KG1 (cell line): ENCODE measurements at places on chromosomes 3 and 15.

DNA sequence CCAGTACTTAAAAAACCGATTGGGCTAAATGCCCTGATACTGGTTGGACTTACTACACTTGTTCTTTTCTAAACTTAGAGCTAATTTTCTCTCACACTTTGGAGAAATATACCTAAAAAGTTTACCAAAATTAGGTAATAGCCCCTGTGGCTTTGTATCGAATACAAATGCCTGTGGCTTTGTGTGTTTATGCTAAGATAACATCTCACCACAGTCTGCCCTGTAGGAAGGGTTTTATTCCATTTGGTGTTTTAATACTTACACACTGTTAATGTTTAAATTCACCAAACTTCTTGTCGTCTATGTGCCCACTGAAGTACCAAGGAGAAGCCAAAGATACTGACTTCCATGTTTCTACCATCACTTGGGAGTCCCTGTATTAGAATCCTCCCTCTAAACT lies 66.4 kb downstream of the BCHE start:
- DNase-seq = no peak

DNA sequence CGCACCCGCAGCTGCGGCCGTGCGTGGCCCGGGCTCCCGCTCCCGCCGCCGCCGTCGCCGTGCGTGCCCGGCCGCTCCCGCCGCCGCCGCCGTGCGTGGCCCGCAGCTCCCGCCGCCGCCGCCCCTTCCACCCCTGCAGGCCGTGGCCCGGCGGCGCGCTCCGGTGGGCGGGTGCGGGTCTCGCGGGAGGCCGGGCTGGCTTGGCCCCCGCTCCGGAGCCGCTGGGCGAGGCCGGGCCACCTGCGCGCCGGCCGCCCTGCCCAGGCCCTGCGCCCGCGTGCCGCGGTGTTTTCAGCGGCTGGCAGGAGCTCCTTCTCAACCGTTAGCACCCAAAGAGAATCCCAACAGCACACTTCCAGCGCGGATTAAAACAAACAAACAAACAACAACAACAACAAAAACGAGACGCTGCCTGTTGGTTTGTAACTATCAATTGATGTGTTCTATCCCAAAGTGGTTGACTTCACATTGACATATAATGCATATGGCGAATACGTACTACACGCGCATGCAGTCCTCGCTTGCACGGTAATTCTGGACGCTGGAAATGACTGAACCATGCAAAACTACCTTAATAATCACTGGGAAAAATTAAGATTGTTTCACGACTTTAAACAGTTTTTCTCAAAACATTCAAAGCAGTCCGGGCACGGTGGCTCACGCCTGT lies 113.7 kb upstream of the GOLGA8J start:
- DNase-seq = no peak

GRCh38 chr3:61901986-61902385 lies 340.6 kb downstream of the PTPRG start:
- no peak for DNase-seq

DNA sequence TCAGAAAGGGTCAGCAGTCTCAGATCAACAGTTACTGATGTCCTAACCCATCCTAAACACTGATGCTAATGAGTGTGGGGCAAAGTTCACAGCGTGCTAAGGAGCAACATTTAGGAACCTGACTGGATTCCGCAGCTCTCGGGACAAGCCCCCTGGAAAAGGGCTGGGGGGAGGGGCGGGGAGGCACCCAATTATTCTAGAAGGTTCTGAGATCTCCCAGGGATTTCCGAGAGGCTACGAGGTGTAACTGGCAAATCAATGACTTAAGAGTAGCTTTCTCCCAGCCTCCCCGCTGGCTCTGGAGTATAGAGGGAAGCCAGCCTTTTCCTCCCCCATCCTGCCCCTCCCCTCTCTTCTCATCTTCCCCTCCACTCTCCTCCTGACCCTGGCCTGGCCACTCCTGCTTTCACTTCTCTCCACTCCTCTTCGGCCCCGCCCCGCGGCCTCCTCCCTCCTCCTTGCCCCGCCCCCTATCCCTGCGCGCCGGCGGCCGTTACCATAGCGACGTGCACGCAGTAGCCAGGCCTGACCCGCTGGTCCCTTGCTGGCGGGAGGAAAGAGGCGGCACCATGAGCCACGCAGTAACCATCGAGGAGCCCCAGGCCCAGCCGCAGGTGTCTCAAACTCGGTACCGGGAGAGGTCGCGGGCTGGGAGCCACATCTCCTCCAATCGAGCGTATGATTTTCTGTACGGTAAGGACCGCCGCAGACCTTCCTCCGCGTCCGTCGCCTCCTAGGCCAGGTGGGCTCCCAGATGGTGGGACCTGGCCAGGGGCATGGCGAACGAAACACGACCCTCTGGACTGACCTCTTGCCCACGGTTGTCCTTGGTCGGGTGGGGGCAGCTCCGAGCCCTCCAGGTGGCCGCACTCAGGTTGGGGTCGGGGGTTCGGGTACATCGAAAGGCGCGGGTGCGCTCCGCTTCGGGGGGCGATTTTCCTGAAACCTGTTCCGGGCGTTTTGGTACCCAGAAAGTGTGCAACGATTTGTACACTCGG lies at the start of gene CFAP91:
Gene CFAP91, plus strand, starts transcription at position 493 of the 998 bp plus-strand sequence. Its CDS starts 77 bp downstream, at position 570.
- DNase-seq = no peak

GRCh38 chr15:68983961-68984481 lies 30.5 kb upstream of the NOX5 start:
- no peak for DNase-seq

DNA sequence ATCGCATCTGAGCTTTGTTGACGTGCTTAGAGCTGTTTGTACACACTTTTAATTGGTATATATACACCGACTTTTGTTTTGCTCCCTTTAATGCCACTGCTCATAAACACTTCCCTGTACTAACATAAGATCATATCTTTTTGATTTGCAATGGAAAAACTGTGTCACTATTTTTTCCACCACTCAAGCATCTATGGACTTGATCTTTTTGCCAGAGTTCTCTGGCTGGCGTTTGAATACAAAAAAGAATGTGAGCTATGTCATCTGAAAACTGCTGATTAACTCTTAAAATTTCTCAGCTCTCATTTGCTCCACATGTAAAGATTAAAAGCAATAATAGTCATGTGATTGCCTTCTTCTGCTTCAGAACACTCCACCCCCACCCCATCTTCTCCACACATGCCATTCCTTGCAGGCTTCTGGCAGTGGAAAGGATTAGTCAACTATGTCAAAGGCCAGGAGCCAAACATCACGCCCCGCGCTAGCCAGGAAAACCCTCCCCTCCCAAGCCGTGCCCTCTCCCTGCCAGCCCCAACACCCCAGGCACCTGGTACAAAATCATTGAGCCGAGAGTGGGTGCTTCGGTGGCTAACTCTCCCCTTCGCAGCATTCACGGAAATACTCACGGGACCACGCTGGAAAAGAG lies 123.4 kb upstream of the MEF2A start:
- DNase-seq = no peak

DNA sequence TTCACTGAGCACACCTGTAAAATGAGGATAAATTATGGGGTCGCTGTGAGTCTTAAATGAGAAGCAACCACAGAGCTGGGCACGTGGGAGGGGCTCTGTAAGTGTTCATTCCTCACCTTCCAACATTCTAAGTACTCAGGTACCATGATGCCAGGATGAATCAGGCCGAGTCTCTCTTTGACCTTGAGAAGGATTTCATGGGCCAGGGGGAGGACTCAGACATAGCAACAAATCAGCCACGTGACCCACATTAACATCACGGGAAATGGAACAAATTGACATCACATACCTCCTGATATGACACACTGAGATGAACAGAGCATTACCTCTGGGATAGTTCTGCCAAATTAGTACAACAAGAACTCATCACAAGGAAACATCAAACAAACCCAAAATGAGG lies 35.2 kb upstream of the USP3 start:
- DNase-seq = no peak

- no peak for DNase-seq
Measured at GRCh38 chr3:59704292-59704691, 654.5 kb upstream of the CFAP20DC start.

GRCh38 chr3:52407779-52408178 lies 37.1 kb downstream of the SEMA3G start:
- no peak for DNase-seq

GRCh38 chr3:68072062-68072461 lies 417.6 kb upstream of the SUCLG2 start:
- DNase-seq = no peak

DNA sequence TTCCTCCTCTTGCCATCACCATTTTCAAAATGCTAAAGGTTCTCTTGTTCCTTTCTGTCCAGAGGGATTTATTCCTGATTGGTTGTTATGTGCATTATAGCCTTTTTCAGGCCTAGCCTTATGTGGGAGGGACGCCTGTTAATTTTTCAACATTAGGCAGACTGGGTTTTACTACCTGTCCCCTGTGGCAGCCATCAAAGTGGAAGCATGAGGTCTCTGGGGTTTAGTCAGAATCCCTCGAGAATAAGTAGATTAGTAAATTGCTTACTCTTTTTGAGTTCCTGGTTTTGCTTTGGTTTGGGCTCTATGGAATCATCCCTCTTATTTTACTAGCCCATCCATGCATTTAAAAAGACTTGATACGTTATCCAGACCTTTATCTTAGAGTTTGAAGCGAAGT lies 32.4 kb downstream of the PAK2 start:
- no peak for DNase-seq

- DNase-seq = no peak
Measured at GRCh38 chr3:141421186-141421585, 52.9 kb downstream of the ZBTB38 start.

DNA sequence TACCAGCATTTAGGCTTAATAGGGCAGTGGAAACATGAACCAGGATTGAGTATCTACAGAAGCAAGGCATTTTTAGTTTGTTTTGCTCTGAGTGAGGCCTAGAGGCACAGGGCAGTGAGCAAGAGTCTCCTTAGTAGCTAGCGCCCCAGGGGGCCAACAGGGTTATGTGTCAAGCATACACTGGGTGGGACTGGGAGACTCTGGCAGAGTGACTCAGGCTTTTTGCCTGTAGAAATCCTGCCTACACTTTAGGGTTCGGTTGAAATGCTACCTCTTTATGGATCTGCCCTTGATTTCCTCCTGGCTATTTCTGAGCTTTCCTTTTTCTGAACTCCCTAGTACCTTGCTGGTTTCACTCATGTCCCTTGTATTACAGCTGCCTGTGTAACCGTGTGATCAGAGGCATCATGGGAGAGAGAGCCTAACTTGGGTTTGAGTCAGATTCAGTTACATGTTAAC lies 72.2 kb downstream of the TOP2B start:
- DNase-seq = no peak

GRCh38 chr3:143269741-143270140 lies 150.2 kb downstream of the CHST2 start:
- no peak for DNase-seq

- no peak for DNase-seq
Measured at GRCh38 chr3:12973827-12974226, 99.4 kb downstream of the IQSEC1 start.

GRCh38 chr3:81829937-81830336 lies 68.5 kb upstream of the GBE1 start:
- DNase-seq = no peak

DNA sequence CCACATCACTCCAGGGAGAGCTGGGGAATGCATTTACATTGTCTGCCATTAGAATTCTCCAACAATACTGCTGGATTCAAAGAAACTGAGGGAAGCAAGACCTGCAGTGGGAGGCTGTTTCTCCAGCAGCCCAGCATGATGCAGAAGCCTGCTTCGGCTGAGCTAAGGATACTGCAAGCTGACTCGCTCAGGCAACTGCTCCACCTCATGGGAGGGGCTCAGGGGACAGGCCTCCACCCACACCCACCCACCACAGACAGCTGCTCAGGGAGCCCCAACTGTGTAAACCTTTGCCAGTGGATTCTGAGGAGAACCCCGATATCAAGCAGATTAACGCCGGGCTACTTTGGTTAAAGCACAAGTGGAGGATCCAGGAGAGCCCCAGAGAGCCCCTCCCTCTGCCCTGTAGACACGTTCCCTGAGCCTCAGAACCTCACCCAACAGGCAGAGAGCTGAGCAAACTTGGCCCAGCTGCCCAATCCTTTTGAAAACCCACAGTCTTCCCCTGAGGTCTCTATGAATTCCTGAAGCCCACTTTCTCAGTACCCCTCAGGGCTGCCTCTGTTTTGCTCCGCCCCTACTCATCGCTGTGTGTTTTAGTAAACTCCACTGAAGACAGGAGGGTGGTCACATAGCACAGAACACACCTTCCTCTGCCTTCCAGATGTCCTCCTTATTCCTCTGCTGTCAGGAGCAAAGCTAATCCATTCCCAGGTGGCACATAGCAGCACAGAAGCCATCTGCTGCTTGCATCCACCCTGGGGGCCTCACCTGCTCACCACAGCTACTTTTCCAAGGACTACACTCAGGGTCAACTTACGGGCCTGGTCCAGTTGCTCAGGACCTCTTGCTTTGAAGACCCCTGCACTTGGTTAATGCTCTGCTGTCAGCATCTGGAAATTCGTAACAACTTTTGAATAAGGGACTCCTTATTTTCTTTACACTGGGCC lies 269.0 kb downstream of the ABHD5 start:
- no peak for DNase-seq

DNA sequence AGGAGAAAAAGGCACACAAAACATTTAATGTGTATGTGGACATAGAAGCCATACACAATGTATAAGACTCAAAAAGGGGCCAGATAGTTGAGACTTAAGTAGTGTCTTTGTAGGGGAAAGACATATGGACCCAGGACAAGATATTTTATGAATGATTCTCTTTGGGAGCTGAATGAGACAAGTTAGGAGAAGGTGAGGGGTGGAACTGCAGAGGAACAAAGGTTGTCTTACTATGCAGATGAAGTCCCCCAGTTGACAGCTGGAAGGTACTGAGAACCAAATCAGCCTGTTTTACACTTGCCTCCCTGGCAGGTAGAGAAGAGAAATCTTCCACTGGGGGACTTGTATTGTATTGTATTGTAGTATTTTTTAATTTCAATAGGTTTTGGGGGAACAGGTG lies 14.9 kb upstream of the GCNT3 start:
- DNase-seq = no peak

DNA sequence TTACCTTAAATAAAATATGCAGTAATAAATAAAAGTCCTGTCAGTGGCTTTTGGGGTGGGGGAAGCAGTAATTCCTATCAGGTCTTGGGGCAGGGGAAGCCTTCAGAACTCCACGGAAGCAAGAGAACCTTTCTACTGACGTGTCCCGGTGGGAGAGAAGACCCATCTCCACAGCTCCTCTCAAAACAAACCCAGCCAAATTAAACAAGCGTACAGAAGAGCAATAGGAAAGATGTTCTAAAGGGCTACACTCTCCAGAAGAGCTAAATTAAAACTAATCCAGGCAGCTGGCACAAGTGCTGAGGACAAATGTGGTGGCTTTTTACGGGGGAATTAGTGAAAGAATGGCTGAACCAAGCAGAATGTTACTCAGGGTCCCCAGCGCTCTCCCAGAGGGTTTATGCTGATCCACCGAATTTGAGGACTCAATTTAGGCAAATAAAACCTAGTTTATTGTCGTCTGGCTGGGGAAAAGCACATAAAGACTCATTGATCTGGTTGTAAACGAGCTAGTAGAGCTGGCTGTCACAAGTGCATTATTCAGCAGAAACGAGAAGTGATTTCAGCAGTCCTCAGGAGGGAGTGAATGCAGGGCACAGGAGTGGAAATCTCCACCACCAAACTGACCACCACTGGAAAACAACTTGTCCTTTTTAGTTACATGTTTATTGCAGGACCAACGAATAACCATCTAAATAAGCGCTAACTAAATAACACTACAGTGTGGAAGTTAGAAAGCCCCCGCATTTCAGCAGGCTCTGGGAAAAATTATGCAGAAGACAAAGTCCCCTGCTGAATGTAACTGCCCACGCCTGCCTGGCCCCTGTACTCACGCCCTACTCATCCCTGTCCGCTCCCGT lies 13.5 kb downstream of the BFSP2 start:
- DNase-seq = no peak
